Mammary epithelial cell (primary cell): ENCODE measurements at places on chromosomes 5 and 9.
A peak's percentile ranks its signal among the peaks of the same experiment; 100 is the strongest.

GRCh38 chr9:123544007-123544827, 188.2 kb downstream of the CRB2 start:
- no peak for DNase-seq

DNA sequence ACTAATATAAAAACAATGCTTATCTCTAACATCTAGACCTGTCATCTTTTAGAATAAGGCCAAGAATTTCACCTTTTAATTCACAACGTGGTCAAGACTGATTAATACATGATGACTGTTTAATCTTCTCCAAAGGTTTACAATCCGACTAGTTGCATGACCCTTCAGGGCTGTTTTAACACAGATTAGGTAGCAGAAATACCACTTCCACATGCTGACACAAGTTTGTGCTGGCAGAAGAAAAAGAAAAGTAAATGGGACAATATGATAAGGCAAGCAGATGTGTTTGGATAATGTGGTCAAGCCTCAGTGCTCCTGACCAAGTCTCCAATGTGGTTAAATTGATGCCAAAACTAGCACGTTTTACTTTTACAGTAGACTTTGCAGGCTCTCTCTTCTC, 31.1 kb downstream of the SEMA6A start:
- DNase-seq = peak; percentile 79

DNA sequence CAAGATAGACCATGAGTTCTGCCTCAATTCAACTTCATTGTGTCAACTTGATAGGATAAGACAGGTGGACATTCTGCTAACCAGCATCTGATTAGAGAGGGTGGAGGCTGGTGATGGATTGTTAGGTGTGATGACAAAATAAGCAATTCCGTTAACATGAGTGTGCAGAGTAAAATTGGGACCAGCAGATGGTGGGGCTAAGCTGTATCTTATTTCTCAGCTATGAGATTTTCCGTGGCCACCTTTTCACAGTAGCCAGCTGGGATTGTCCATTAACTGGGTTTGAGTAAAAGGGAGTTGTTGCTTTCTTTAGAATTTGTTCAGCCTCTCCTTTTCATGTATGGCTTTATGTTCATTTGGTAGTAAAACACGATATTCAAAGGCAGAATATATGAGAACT, 28.8 kb upstream of the TAL2 start:
- DNase-seq = no peak

GRCh38 chr5:136242611-136243010, 49.6 kb upstream of the SMIM32 start:
- no peak for DNase-seq

DNA sequence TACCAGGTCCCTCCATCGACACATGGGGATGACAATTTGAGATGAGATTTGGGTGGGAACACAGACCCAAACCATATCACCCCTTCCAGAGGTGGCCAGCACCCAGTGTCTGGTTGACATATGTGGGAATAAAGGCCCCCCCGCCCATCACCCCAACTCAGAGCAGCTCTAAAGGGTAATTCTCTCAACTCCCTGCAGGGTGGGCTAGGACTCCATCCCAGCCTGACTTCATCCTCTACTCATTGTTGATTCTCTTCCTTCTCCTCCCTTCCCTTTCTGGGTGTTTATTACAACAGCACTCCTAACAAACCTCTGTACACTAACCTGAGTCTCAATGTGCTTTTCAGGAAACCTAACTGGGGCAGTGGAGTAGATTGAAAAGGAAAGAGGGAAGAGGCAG, 339.9 kb downstream of the ACTL7B start:
- DNase-seq = no peak

DNA sequence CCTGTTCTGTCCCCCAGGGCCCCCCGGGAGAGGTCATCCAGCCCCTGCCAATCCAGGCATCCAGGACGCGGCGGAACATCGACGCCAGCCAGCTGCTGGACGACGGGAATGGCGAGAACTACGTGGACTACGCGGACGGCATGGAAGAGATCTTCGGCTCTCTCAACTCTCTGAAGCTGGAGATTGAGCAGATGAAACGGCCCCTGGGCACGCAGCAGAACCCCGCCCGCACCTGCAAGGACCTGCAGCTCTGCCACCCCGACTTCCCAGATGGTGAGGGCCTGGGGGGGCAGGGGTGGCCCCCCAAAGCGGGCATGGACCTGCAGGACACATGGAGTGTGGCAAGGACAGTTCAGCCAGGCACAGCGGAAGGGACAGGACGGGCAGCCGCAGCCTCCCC, 56.0 kb upstream of the FCN2 start:
- DNase-seq = no peak

DNA sequence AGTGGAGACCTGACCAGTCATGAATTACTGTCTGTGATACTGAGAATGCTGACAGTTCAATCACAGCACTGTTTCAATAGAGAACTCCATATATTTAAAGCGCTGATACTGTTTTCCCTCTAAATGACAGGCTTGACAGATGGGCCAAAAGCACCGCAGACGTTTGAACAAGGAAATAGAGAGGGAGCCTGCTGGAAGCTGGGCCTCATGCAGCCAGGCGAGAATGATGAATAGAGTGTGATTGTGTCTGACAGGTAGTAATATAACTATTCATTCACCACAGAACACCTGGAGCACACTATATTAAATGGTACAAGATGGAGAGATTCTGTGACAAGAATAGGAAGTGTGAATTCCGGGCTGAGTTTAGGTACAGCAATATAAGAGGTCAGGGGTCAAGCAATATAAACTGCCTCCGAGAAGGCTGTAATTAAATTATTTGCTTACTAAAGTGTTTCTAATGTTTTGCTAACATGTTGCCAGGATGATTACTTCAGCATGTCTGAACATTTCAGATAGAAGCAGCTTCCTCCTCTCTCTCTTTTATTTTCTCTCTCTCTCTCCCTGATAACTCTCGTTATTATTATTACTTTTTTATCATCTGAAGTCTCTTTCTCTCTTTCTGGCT, 297.7 kb downstream of the CSNK1G3 start:
- DNase-seq = no peak

GRCh38 chr5:52283221-52283620, 504.5 kb upstream of the ITGA1 start:
- DNase-seq = no peak

- no peak for DNase-seq
Measured at GRCh38 chr9:76266649-76267283, 127.5 kb downstream of the RFK start.

GRCh38 chr5:71825992-71826391, 106.9 kb downstream of the CARTPT start:
- no peak for DNase-seq

- no peak for DNase-seq
Measured at GRCh38 chr5:126599499-126599898, 1.2 kb upstream of the PHAX start.

- DNase-seq = no peak
Measured at GRCh38 chr9:34647084-34647403, 569 bp downstream of the GALT start.

DNA sequence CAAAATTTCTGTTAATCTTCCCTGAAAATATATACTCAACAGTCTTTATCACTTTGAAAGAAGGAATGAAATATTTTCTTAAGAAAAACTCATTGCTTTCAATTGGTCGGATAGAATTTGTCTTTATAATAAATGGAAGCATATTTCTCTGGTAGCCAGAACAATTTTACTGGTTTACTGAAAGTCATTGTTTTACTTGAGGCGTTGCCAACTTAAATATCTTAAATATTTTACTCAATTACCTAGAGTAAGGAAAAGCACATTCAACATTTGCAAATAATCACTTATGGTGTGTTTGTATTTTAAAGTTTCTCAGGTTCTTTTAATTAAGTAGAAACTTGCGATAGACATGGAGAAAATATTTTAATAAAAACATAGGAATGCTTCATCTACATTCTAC, 1181.7 kb downstream of the EFNA5 start:
- DNase-seq = no peak

- DNase-seq = peak; percentile 12
Measured at GRCh38 chr5:118956727-118957126, 31.6 kb downstream of the DTWD2 start.

GRCh38 chr9:70303268-70303667, 44.5 kb downstream of the SMC5 start:
- DNase-seq = peak; percentile 29

DNA sequence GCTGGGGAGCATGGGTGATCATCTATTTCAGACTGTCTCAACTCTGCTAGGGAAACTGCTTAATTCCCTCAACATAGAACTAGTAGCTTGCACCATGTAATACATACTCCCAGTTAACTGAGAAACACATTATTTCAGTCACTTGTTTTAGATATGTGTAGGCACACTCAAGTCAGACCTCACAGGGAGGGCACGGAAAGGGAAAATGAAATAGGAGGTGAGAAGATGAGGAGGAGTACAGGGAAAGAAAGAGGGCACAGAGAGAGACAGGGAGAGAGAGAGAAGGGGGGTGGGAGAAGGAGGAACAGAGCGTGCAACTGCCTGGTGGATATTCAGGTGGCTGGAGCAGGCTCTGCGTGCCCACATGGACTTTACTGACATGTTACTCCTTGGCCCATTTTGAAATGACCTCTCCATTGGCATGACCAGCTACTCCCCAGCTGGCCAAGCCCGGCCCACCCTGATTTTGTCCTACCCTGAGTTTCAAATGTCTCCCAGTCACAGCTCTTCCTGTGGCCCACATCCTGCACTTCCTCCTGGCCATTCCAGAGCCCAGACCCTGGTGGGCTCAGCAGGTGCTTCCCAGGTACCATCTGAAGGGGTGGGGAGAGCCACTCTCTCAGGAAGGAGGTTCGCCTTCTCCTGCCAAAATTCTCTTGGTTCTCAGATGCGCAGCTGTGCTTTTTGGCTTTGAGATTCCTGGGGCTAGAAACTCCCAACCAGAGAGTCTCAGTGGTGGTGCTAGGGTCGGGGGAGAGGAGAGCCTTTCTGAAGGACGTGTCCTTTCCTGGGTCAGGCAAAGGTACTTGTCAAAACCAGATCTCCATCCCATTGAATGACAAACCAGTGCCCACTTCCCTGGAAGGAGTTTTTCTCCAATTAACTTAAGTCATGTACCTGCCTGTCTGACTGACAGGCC, 229.4 kb downstream of the FSTL4 start:
- DNase-seq = no peak

- no peak for DNase-seq
Measured at GRCh38 chr9:114250648-114251047, 72.2 kb upstream of the ORM1 start.

DNA sequence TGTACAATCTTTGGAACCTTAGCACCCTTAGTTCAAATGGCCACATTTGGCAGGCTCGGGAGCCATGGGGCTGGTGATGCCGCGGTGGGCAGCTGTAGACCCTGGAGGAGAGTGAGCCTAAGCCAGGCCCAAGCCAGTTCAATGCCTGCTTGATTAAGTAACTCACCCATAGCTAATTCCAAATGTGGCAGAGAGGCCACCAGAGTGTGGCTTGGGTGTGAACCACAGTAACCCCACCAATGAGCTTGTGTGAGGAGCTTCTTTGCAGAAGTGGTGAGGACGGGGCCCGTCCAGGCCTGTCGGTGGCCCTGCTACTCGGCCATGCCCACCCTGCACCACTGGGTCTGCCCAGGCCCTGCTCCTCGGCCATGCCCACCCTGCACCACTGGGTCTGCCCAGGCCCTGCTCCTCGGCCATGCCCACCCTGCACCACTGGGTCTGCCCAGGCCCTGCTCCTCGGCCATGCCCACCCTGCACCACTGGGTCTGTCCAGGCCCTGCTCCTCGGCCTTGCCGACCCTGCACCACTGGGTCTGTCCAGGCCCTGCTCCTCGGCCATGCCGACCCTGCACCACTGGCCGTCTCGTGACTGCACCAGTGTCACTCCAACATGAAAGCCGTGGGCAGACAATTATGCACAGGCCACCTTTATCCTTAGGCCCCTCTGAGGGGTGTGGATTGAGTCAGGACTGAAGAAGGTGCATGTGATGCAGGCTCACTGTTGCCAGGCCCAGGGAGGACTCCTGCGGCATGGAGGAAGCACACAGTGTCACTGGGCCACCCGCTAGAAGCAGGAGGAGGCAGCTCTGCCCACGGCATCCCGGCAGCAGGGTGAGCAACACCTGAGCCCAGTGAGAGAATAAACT, 75.4 kb downstream of the MRPL36 start:
- no peak for DNase-seq

DNA sequence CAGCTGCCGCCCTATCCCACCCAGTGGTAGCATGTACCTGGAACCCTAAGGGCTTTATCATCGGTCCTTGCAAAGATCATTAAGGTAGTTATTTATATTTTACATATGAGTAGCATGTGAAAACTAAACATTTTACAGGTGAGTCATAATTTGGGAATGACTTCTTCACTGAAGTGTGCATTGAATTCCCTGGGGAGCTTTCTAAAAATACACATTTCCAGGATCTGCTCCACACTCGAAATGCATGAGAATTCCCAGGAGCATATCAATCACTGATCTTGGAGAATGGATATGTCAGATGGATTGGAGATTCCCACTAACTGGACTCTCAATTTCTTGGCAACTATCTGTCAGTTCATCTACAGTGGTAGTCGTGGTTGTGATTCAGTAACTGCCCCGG, 717.5 kb downstream of the IRX1 start:
- peak; percentile 37 for DNase-seq

DNA sequence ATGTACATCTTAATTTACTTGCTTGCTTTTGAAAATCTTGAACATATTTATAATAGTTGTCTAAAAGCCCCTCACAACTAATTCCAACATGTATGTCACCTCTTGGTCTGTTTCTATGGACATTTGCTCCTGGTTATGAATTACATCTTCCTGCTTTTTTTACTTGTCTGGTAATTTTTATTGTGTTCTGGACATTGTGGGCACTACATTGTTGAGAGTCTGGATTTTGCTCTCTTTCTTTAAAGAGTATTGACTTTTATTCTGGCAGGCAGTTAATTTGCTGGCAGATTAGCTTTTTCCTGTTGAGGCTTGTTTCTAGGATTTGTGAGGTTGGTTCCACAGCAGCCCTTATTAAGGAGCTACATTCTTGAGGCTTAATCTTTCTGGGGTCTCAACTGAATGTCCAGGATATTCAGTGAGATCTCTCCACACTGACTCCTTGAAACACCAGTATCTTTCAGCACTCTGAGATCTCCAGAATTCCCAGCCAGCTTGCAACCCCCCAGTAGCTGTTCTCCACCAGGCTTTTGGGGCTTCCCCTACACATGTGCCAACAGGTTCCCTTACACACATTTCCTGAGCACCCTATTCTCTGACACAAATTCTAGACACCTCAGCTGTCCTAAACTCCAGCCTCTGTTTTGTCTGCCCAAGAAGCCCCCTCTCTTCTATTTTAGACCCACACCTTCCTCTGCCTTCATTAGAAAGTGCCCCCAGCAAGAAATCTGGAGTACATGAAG, 27.4 kb downstream of the KIAA1191 start:
- DNase-seq = peak; percentile 52

- DNase-seq = no peak
Measured at GRCh38 chr5:68423154-68423811, 207.7 kb downstream of the PIK3R1 start.

GRCh38 chr5:111299067-111299481, 74.9 kb downstream of the CAMK4 start:
- peak; percentile 2 for DNase-seq

GRCh38 chr5:167796672-167797071, 494.8 kb upstream of the WWC1 start:
- no peak for DNase-seq
